Suprapubic skin (tissue), 4 donors: ENCODE measurements at places on chromosomes 16 and 17. TPM values are rescaled to one million over a fixed set of nuclear protein-coding genes. Genes with fewer than 3 reads are reported as not detected.
A peak's percentile ranks its signal among the peaks of the same experiment; 100 is the strongest.

DNA sequence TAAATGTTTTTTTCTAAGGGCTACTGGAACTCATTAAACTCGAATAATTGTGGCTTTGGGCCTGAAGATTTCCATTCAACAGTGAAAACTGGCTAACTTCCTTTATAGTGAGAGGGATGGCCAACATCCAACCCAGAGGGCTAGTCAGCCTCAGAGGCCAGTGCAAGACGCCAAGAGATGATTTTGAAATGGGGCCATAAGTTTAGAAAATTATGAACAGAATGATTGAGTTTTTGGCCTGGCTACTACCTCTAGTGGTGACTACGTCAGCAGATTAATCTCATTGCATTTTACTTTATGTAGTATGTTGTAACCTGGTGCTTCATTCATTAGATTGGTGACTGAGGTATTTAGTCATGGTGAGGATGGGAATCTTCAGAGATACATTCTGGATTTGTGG, 28.4 kb downstream of the HAPSTR1 start:
- H3K36me3 ChIP-seq: peaks cover 18% of the 10 kb centered on the region
- H3K27ac ChIP-seq: no peak overlapping the region
- H3K27me3 ChIP-seq: no peaks in the 10 kb centered on the region
- peaks cover 31% of the 10 kb centered on the region for H3K4me1 ChIP-seq
- DNase-seq: peak; percentile 55

DNA sequence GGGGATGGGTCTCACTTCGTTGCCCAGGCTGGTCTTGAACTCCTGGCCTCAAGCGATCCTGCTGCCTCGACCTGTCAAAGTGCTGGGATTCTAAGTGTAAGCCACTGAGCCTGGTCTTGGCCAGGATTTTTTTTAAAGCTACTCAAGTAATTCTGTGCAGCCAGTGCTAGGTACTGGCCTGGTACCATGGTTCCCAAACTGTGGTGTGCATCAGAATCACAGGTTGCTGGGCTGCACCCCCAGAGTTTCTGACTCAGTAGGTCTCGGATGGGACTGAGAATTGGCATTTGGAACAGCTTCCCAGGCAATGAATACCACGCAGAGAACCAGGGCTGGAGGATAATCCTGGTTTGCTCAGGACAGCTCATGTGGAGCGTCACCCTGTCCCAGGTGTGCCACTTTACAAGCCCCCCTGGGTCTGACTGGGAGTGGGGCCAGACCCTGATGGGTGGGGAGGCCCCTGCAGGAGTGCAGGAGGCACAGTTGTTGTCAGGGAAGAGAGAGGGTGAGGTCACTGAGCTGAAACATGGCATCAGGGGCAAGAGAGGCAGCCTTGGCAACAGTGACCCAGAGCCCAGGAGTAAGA, 10.7 kb upstream of the MRPS23 start:
- peak overlapping the region; percentile 53 for H3K4me3 ChIP-seq
- no peak for DNase-seq
- H3K36me3 ChIP-seq: no peaks in the 10 kb centered on the region
- peak overlapping the region; percentile 43 for H3K27ac ChIP-seq
- H3K27me3 ChIP-seq: no peaks in the 10 kb centered on the region
- peaks cover 36% of the 10 kb centered on the region for H3K4me1 ChIP-seq

The GPR179 gene
- total RNA-seq: not detected

The INO80E gene
- 50.4 TPM for total RNA-seq

The IRX3 gene
- 50.9 TPM for total RNA-seq

DNA sequence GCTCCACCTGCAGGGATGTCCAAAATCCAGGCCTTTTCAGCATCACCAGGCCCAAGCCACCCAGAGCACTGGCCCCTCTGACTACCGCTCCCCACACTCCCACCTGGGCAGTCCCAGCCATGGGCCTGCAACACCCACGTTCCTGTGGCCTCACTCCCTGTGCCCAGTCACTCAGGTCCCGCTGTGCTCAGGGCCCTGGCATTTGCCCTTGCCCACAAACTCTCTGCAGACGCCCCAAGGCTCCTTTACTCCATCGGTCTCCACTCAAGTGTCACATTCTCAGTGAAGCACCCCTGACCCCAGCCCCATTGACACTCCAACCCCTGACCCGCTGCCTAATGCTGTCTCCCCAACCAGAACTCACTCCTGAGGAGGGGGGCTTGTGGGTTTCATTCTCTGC, 23.6 kb downstream of the MPG start:
- H3K4me3 ChIP-seq: no peak overlapping the region
- no peaks in the 10 kb centered on the region for H3K27me3 ChIP-seq
- peaks cover 31% of the 10 kb centered on the region for H3K4me1 ChIP-seq
- H3K36me3 ChIP-seq: peaks cover 23% of the 10 kb centered on the region

DNA sequence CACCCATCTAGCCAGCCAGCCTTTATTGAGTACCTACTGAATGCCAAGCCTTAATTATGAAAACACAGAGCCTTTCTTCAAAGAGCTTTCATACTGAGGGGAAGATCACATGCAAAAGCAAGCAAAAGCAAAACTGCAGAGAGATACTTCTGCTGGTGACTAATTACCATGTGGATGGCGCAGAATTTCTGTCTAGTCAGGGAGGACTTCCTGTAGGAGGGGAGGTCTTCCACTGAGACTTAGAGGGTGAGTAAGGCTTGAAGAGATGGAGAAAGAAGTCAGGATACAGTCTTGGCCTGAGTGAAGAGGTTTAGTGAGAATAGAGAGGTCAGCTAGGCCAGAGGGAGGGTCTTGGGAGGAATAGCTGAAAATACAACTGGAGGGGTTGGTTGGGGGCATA, 53.9 kb upstream of the CCL2 start:
- no peak overlapping the region for H3K4me3 ChIP-seq
- H3K27me3 ChIP-seq: peaks cover 10% of the 10 kb centered on the region
- H3K4me1 ChIP-seq: peaks cover 46% of the 10 kb centered on the region
- H3K36me3 ChIP-seq: no peaks in the 10 kb centered on the region

The RNF157 gene
- total RNA-seq: 1.4 TPM

DNA sequence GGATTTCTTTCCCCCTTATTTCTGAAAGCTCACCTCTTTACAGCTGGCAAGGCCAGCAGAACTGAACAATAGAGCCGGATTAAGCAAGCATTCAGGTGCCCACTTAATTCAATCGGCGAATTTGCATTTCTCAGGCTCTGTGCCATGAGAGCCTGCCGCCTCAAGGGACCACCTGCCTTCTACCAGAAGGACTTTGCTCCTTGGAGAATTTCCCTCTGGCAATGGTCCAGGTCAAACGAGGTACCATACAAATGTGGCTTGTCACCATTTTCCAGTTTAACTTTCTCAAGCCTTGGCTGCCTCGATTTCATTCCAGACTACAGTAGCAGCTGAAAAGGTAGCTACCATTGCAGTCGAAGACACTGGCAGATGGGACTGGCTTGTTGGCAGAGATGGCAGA, 534.0 kb downstream of the MAF start:
- H3K27ac ChIP-seq: no peak overlapping the region
- DNase-seq: no peak
- no peak overlapping the region for H3K4me3 ChIP-seq
- peaks cover 5% of the 10 kb centered on the region for H3K4me1 ChIP-seq
- no peaks in the 10 kb centered on the region for H3K36me3 ChIP-seq

The GNAO1 gene
- 2.4 TPM for total RNA-seq

DNA sequence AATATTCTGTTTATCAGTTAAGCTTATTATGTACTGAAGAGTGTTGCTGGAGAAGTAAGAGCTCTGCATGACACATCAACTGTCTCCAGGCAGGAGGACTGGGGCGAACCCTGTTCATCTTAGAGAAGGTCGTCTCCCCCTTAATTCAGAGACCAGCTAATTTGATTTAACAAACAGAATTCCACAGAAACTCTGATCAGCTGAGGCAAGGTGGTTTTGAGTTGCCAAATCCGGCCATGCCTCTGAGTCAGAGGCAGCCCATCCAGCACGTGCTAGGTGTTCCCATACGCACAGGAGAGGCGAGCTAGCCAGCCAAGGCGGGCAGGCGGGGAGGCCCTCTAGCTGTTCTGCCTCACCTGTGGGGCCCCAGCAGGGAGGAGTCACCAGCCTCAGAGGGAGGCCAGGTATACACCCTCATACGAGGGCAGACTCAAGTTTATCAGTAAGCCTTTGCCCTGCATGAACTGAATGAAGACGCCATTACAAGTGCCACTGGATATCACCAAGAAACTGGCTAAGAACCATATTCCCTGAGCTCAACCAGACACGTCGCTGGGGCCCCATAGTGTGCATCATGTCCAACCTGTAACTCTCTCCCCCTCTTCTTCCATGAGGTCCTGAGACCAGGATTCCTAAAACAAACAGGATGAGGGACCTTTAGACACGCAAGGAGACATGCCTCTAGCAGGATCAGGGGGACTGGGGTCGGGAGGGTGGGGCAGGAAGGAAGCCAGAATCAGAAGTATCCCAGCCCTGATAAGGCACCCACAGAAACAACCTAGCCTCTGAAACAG, 25.7 kb downstream of the STAT5A start:
- H3K27me3 ChIP-seq: no peaks in the 10 kb centered on the region
- peaks cover 79% of the 10 kb centered on the region for H3K36me3 ChIP-seq
- peak overlapping the region; percentile 41 for H3K27ac ChIP-seq
- no peak for DNase-seq
- peaks cover 39% of the 10 kb centered on the region for H3K4me1 ChIP-seq
- no peak overlapping the region for H3K4me3 ChIP-seq

The NLGN2 gene
- total RNA-seq: 5.9 TPM

DNA sequence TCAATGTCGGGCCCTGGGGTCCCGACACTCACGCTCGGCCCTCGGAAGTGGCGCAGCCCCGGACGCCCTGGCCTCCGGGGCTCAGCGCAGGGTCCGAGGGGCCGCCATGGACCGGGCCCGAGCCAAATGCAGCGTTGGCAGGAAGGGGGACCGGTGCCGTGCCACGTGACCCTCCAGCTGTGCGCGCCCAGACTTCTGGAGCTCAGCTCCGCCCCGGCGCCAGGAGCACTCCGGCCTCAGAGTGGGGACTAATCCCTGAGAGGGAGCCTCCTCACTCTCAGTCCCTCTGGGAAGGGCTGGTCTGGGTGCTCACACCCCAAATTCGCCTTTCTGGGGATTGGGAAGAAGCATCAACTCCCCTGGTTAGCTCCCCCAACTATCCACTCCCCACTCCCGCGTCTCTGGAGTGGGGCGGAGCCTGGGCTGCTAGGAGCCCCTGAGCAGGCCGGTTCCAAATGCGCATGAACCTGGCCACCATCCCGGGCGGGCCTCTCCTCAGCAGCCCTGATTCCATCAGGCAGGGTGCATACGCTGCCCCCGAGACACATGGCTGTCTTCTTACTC, at the start of gene B3GNT9:
Gene B3GNT9, minus strand, starts transcription at position 166 of the 564 bp plus-strand sequence. CDS start 513 bp downstream, outside the sequence.
- H3K27ac ChIP-seq: peak within 1 kb of the TSS; percentile 80
- peak within 1 kb of the TSS; percentile 61 for H3K4me3 ChIP-seq
- peak; percentile 81 for DNase-seq
- H3K4me1 ChIP-seq: peaks cover 38% of the 10 kb centered on the region
- peaks cover 25% of the 10 kb centered on the region for H3K36me3 ChIP-seq
- H3K27me3 ChIP-seq: no peaks in the 10 kb centered on the region

DNA sequence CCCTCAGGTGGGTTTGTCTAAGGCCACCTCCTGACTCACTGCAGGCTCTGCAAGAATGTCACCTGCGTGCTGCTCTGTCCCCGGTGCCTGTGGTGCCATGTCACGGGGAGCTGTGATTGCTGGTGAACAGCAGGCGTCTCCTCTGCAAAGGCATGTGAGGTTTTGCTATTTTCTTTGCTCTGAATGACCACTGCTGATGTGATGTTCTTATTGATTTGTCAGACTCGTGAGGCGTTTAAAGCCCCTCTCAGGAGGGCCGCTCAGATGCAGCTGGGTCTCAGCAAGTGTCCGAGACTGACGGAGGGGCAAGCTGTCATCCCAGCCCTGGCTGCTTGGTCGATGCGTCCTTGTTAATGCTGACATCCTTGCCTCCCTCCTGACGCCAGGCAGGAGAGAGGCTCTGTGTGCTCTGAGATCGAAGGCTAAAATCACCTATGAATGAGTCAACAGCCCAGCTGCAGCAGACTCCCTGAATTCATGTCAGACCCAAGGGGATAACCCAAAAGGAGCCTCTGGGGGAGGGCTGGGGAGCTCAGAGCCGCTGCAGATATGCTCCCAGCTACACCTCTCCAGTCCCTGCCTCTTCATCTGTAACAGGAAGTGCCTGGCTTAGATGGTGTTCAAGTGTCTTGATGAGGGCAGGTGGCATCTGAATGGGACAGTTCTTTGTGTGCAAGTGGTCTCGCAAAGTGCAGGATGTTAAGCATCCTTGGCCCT, 11.8 kb upstream of the PEMT start:
- DNase-seq: no peak
- H3K36me3 ChIP-seq: no peaks in the 10 kb centered on the region
- peaks cover 12% of the 10 kb centered on the region for H3K4me1 ChIP-seq
- H3K27ac ChIP-seq: no peak overlapping the region
- no peak overlapping the region for H3K4me3 ChIP-seq

The GP1BA gene
- not detected for total RNA-seq

The KRT36 gene
- not detected for total RNA-seq

GRCh38 chr17:27663936-27664605, 33.1 kb downstream of the LGALS9 start:
- no peaks in the 10 kb centered on the region for H3K36me3 ChIP-seq
- DNase-seq: no peak

DNA sequence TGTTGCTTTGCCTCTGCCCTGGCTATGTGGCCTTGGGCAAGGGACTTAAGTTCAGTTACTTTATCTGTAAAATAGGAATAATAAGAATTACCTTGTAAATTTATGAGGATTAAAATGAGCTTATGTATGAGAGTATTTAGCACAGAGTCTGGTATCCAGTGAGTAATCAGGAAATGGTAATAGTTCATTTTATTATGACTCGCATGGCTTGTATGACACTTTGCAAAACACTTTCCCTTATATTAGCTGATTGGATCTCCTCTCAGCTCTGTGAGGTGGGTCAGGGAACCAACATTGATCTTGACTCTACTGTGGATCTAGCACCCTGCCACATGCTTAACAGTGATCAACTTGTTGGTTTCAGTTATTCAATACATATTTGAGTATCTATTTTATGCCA, 8.3 kb upstream of the CDH3 start:
- no peak overlapping the region for H3K27ac ChIP-seq
- H3K36me3 ChIP-seq: no peaks in the 10 kb centered on the region
- no peak overlapping the region for H3K4me3 ChIP-seq
- peaks cover 8% of the 10 kb centered on the region for H3K4me1 ChIP-seq
- DNase-seq: no peak

- H3K36me3 ChIP-seq: no peaks in the 10 kb centered on the region
- H3K27me3 ChIP-seq: no peaks in the 10 kb centered on the region
- peaks cover 16% of the 10 kb centered on the region for H3K4me1 ChIP-seq
- DNase-seq: no peak
These were observed 43.4 kb downstream of the IRX6 start for GRCh38 chr16:55367301-55367811.

DNA sequence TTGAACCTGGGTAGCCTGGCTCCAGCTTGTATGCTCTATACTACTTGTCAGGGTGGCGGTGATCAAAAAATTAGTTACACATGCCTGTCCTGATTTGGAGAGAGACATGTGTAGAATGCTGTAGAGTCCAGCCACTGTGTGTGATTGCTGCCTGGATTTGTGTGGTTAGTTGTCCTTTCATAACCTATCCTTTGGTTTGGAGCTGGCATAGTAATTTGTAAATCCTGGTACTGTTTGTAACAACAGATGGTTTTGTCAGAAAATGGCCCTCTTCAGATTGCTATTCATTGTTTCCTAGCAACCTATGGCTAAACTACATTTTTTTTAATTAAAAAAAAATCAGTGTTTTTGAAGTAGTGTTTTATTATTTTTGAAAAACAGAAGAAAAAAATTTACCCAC, 30.5 kb downstream of the ETV4 start:
- H3K27ac ChIP-seq: no peak overlapping the region
- H3K27me3 ChIP-seq: no peaks in the 10 kb centered on the region
